ENCODE measurements at places on chromosomes 1 and 21.

DNA sequence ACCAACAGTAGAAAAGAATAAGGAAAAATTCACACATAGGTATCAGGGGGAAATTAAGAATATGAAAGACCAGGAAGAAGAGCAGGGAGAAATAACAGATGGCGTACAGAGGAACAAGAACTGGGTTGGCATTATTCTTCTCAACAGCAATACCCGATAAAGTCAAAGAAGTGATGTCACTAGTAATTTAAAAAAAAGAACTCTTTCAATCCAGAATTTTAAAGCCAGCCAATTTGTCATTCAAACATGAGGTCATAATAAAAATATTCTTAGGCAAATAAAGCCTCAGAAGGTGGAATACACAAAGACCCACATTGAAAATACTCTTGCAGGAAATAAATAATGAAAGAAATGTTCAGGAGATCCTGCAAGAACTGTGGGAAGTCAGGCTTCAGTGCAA, 8.8 kb downstream of the NCMAP start:
- DNase-seq, result no peak

DNA sequence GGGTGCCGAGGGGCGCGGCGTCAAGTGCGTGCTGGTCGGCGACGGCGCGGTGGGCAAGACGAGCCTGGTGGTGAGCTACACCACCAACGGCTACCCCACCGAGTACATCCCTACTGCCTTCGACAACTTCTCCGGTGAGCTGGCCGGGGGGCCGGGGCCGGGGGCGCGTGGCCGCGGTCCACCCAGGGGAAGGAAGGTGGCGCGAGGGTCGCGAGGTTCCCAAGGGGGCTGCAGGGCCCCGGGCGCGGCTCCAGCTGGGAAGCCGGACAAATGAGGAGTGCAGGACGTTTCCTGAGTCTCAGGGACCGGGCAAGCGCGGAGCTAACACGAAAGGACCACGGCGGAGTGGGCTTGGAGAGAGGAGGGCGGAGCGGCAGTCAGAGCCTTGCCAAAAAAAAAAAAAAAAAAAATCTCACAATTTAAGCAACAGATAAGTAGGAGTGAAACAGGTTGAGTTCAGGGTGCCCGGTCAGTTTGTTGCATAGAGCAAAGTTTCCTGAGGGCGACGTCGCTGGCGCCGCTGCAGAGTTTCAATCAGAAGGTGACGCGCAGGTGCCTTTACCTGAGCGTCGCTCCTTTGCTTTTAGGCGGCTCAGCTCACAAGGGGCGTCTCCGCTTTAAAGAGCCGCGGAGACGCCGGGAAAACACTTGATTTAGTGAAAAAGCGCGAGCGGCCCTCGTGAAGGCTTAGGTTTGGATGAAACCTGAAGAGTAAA, 750 bp downstream of the RHOU start:
- DNase-seq, result no peak

GRCh38 chr1:199243423-199244061, 604.7 kb downstream of the PTPRC start:
- no peak for DNase-seq

- DNase-seq, result no peak
Measured at GRCh38 chr1:30023339-30024022, 699.9 kb downstream of the MATN1 start.

Measured in GM04503 (cell line).